ENCODE measurements at places on chromosomes 3 and 15. TPM values are rescaled to one million over a fixed set of nuclear protein-coding genes. Genes with fewer than 3 reads are reported as not detected.

The ZIC4 gene
- 0.06 TPM for polyA plus RNA-seq

The PTPRG gene
- 76.9 TPM for polyA plus RNA-seq

The SEMA3G gene
- 24.5 TPM for polyA plus RNA-seq

The CAPN3 gene
- polyA plus RNA-seq, result 29.7 TPM

The ZNF80 gene
- 0.11 TPM for polyA plus RNA-seq

The ANKUB1 gene
- 0.67 TPM for polyA plus RNA-seq

The SV2B gene
- 0.88 TPM for polyA plus RNA-seq

The ETFA gene
- polyA plus RNA-seq, result 153 TPM

The WDR72 gene
- 77.1 TPM for polyA plus RNA-seq

The TMEM108 gene
- polyA plus RNA-seq, result 1.9 TPM

The EIF4E3 gene
- 14.3 TPM for polyA plus RNA-seq

The PP2D1 gene
- 0.59 TPM for polyA plus RNA-seq

The ABHD17C gene
- polyA plus RNA-seq, result 29.8 TPM

The PRR23B gene
- not detected for polyA plus RNA-seq

The AGBL1 gene
- polyA plus RNA-seq, result 0.16 TPM

The KLHL40 gene
- not detected for polyA plus RNA-seq

The MCTP2 gene
- polyA plus RNA-seq, result 18.0 TPM

The LMAN1L gene
- polyA plus RNA-seq, result not detected

The CFAP92 gene
- polyA plus RNA-seq, result 1.9 TPM

The MLF1 gene
- polyA plus RNA-seq, result 63.7 TPM

The TFDP2 gene
- polyA plus RNA-seq, result 91.7 TPM

The FAM219B gene
- polyA plus RNA-seq, result 59.3 TPM

The CNTN3 gene
- 6.0 TPM for polyA plus RNA-seq

The TMEM207 gene
- 19.7 TPM for polyA plus RNA-seq

The PRSS50 gene
- polyA plus RNA-seq, result 4.8 TPM

All from renal cortex interstitium (tissue), 15 donors.